ENCODE measurements at places on chromosomes 16 and 17.
A peak's percentile ranks its signal among the peaks of the same experiment; 100 is the strongest.

- no peak for DNase-seq
Measured at GRCh38 chr16:54326266-54326662, 39.7 kb upstream of the IRX3 start.

DNA sequence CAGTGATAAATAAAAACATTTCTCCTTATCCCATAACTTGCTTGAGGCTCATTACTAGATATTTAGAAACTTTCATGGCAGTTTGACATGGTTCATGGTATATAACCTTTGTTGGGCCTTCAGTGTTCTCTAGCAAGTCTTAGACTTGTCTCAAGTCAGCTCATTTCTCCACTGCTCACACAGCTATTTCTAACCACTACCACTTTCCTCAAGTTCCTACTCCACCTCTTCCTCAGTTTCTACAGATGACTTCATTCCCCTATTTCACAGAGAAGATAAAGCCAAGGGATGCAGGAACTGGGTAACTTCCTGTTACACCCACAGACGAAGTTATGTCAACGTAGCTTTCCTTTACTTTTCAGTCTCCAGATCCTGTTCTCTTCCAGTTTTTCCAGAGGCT lies 23.2 kb downstream of the NLK start:
- no peak for DNase-seq

DNA sequence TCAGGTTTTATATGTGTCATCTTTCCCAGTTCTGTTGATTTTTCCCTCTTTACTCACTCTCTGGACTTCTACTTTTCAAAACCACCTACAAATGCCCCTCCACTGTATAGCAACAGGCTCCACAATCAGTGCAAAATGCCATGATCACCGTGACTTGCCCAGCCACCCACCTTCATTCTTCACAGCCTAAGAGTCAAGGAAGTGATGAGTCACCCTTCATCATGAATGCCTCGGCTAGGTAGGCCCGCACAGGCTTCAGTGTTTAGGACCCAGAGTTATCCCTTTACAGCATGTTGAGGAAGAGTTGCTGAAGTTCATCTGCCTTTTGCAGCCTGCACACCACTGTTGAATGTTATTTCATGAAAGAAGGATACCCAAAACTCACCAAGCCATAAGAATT lies 158.6 kb downstream of the PMP22 start:
- DNase-seq, result no peak

DNA sequence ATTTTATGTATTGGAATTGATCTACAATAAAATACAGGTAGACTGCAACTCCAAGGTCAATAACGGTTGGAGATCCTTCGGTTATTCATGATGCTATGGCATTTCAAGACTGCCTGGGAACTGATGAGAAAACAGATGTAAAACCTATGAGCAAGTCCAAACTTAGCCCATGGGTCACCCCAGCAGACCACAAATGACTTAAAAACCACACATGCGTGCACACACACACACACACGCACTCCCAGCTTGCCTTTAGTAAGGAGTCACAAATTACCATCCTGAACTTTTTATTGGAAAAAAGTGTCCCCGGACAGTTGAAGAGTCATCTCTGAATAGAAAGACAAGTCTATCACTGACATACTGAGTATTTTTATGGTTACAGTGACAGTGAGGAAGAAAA lies 26.7 kb downstream of the TRIM25 start:
- no peak for DNase-seq

GRCh38 chr16:88695218-88695617 lies 8.9 kb upstream of the SNAI3 start:
- no peak for DNase-seq

- DNase-seq, result no peak
Measured at GRCh38 chr17:60652454-60653247, 25.0 kb upstream of the BCAS3 start.

- DNase-seq, result no peak
Measured at GRCh38 chr17:17079761-17080160, 37.5 kb downstream of the MPRIP start.

GRCh38 chr16:5516115-5516514 lies 418.5 kb upstream of the EEF2KMT start:
- DNase-seq, result no peak

DNA sequence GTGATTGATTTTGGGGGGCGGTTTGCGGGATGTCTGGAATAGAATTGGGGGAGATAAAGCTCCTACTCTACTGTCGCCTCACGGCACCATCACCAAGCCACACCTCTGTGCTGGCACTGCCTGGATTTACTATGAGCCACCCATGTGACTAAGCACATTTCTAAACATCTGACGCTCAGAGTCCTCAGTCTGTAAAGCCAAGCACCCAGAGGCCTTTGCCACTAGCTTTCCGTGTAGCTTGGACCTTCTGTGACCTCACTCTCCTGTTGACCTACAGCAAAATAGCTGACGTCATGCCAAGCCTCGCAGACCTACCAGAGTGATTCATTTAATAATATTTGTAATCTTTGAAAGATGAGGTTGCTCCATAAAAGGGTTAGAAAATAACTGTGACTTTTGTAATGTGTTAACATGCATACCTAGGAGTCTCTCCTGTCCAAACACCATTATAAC lies 38.5 kb upstream of the MYOCD start:
- DNase-seq, result no peak

GRCh38 chr17:5031365-5032082 lies 3.7 kb downstream of the SLC52A1 start:
- peak; percentile 85 for DNase-seq

GRCh38 chr17:16926061-16926511 lies 45.8 kb downstream of the TNFRSF13B start:
- no peak for DNase-seq

DNA sequence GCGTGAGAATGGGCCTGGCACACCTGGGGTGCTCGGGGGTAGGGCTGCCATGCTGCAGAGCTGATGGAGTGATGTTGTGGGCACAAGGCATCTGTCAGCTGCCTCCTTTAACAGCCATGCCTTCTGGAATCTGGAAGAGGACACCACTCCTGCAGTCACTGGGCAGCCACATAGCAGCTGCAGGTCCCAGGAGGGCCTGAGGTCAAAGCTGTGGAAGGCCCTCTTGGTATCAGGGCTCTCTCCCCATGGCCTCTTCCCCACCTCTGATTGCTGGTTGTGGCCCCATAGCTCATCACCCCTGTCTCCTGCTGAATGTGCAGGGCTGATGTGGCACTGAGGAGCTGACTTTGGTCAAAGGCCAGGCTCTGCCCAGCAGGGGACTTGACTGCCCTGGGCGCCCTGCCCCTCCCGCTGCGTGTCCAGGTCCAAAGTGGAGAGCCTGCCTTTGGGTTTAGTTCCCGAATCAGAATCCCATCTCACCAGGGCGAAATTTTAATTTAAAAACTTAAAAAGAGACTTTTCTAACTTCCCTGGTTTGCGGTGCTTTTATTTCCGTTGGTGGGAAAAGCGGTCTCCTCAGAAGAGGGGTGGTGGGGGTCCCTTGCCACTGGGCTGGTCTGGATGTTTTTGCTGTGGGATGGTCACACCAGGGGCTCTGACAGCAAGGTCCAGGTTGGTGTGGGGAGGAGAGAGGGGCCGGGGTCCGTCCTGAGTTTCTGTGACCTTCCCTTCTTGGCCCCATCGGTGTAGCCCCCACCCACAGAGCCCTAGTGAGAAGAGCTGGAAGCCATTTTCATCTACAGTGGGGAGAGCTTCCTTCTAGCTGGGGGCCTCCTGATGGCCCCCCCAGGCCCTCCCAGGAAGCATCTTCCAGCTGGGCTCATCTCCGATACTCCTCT lies 5.9 kb downstream of the UBALD2 start:
- no peak for DNase-seq

DNA sequence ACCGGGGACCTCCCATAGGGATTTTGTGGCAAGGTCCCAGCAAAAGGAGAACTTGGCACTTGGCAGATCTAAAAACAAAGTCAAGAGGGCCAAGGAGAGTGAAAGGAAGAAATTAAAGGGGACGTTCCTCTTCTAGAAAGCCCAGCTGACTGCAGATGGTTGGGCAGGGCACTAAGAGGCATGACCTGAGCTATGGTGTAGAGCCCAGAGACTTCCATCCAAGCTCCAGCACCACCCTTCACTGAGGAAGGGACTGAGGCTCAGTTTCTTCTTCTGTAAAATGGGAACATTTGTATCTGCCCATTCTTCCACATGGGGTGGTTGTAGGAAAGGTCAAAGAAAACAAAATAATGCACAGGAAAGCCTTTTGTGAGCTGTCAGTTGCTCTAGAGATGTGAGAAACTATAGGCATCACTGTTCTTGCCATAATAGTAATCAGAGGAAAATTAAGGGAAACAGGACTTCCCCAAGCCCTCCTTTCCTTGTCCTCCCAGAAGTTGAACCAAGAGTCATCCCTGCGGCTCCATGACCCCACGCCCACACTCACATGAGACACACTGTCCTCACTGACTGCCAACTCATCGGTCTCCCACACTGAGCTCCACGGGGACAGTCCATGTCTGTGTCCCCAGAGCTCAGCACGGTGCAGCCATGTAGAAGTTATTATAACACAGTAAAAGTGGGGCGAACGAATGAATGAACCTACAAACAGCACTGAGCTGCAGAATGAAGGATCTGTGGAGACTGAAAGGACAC lies 10.4 kb downstream of the CD300LF start:
- DNase-seq, result no peak

GRCh38 chr16:11254913-11255736 lies 879 bp downstream of the SOCS1 start:
- peak; percentile 42 for DNase-seq

DNA sequence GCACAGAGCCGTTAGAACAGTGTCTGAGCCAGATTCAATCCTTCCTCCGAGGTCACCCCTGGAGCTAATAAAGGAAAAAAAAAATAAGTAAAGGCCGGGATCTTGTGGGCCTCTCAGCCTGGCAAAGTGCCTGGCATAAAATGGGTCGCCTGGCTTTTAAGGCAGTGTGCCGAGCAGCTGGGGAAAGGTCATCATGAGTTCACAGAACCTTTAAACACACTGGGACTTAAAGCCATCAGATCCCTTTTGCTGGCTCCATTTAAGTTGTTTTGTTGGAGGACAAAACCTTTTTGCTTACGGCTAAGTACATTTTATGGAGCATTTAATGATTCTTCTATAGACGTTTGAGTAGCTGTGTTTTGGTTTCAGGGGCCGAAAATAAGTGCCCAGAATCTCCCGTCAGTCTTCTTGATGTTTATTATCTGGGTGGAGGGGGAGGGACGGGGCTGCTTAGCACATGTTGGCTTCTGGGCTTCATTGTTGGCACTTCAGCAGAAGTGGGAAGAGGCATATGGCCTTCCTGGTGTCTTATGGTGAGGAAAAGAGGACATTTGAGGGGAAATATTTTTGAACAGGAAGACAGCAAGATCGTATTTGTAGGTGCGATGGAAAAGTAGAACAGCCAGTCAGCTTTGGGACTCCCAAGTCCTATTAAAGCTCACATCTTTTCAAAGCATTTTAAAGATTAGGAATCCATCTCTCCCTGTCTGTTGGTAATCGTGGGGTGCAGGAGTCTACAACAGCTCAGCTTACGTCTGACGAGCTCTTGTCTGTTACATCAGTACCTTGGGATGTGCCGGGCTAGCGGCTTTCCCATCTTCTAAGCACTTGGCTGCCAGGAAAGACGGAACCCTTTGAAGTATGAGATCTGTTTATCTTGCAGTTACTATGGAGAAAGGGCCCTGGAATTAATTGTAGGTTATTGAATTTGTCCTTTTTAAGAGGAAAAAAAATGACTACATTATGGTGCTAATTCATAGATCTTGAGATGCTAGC lies 31.1 kb downstream of the RBFOX1 start:
- no peak for DNase-seq

DNA sequence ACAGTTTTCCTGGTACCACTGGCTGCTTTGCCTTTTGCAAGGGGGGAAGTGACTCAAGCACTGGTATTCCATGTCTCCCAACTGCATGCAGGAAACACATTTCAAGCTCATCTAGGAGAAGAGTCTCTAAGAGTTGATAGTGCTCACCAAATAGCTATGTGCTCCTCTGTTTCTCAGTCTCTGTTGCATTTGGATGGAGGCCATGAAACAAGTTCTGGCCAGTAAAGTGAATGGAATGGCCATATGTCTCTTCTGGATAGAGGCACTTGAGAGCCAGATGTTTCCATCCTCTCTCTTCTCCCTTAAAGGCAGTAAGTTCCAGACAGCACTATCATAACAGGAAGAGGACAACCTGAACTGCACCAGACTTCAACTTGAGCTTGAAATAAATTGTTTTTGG lies 60.6 kb downstream of the C16orf82 start:
- DNase-seq, result no peak

DNA sequence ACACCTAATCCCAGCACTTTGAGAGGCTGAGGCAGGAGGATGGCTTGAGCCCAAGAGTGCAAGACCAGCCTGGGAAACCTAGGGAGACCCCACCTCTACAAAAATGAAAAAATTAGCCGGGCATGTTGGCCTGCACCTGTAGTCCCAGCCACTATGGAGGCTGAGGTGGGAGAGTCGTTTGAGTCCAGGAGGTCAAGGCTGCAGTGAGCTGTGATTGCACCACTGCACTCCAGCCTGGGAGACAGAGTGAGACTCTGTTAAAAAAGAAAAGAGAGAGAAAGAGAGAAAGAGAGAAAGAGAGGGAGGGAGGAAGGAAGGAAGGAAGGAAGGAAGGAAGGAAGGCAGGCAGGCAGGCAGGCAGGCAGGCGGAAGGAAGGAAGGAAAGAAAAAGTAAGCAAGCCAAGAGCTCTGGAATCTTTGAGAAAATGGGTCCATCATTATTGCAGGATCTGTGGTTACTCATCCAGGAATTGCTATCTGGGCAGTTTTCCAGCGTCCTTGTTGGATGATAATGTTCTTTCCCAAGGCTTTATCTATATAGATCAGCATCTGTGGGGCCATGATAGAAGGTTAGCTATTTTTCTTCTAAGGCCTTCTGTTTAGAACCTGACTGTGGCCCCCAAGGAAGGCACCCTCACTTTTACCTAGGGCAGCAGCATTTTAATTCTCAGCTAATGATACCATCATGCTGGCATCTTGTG lies 533.2 kb upstream of the CDH5 start:
- DNase-seq, result no peak

GRCh38 chr16:87608400-87608985 lies 6.2 kb downstream of the JPH3 start:
- DNase-seq, result peak; percentile 71

GRCh38 chr16:85390511-85391174 lies 222.5 kb upstream of the GSE1 start:
- DNase-seq, result no peak

GRCh38 chr17:30961209-30962188 lies 9.3 kb upstream of the RNF135 start:
- DNase-seq, result no peak

GRCh38 chr16:53213542-53213941 lies 158.8 kb downstream of the CHD9 start:
- DNase-seq, result no peak

GRCh38 chr17:62093188-62094155 lies 28.4 kb upstream of the MED13 start:
- no peak for DNase-seq

DNA sequence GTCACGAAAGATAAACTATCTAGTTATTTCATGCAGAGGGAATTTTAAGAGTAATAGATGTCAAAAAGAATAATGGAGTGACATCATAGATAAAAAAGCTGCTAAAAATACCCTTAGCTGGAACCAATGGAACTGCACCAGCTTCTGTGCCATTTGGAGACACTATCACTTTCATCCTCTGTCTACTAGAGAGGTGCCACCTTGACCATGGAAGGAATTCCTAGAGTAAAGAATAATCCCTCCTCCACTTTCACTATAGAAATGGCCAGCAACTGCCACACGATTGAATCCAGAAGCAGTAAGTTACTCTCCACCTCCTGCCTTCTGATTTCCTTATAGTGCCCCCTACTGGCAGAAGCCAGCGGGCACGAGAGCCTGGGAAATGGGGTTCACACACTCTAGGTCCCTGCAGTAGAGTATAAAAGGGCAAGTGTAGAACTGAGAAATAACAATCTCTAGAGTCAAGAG lies 2.8 kb upstream of the ALDH3A2 start:
- peak; percentile 23 for DNase-seq

GRCh38 chr16:69469807-69470561 lies 45.6 kb downstream of the CYB5B start:
- no peak for DNase-seq
